ENCODE measurements at places on chromosomes 6 and 20.

DNA sequence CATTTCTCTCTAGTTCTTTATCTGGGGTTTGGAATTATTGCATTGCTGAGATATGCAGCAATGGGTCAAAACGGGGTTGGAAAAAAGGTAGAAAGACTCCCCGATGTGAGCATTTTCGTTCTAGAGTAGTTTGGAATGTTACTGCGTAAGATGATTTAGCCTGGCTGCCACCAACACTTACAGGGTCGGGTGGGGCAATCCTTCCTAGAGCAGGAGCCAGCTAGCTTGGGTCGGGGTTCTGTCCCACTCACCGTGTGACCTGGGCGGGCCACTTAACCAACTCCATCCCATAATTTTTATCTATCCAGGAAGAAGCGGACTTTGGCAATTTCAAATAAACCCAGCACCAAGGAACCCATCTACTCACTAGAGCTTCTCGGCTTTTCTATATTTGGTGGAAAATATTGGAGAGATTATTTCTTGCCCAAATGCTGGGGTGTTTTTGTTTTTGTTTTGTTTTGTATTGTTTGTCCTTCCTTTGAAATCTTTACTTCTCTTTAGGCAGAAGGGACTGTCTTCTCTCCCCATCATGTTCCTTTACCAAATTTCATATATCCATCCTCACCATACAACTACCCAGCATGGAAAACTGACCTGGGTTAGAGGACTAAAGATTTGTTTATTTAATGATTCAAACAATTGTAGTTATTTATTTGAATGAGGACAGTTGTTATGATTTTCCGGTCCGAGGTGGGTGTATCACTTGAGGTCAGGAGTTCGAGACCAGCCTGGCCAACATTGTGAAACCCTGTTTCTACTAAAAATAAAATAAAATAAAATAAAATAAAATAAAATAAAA, 72.4 kb downstream of the GPX5 start:
- DNase-seq, result no peak

GRCh38 chr6:82893889-82894652, 171.6 kb downstream of the UBE3D start:
- no peak for DNase-seq

DNA sequence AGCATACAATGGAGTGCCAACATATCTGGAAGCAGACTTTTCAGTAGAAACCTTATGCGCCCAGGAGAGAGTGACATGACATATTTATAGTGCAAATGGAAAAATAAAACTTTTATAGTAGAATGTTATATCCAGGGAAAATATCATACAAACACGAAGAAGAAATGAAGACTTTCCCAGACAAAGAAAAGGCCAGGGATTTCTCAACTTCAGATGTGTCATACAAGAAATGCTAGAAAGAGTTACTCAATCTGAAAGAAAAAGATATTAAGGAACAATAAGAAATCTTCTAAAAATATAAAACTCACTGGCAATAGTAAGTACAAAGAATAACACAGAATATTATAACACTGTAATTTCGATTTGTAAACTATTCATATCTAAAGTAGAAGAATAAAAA, 1269.3 kb downstream of the GRIK2 start:
- no peak for DNase-seq

DNA sequence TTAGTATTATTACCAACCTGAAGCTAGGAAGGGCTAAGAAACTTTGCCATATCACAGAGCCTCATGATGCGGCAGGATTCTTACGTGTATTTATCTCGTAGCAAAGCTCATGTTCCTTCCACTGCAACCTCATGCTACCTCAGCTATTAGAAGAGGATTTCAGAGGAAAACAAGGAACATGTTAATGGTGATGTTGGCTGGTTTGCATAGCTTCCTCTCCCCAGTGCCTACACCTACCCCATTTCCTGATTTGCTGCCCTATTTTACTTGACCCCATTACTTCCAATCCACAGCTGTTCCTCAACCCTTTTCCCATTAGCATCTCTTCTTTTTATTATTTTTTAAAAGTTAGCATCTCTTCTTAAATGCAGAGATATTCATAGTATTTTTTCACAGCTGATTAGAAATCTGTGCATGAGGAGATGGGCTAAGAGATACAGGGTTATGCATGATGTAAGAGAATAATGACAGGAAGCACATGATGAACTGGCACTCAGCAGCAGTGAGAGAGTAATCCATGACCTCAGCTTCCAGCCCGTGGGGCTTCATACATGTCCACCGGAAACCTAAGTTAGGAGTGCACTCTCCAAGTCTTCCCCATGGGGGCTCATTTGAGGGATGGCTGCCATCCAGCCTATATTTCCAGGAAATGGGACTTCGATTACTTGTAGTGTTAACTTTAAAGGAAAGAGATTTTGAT, 106.1 kb upstream of the ASF1A start:
- DNase-seq, result peak; percentile 49

DNA sequence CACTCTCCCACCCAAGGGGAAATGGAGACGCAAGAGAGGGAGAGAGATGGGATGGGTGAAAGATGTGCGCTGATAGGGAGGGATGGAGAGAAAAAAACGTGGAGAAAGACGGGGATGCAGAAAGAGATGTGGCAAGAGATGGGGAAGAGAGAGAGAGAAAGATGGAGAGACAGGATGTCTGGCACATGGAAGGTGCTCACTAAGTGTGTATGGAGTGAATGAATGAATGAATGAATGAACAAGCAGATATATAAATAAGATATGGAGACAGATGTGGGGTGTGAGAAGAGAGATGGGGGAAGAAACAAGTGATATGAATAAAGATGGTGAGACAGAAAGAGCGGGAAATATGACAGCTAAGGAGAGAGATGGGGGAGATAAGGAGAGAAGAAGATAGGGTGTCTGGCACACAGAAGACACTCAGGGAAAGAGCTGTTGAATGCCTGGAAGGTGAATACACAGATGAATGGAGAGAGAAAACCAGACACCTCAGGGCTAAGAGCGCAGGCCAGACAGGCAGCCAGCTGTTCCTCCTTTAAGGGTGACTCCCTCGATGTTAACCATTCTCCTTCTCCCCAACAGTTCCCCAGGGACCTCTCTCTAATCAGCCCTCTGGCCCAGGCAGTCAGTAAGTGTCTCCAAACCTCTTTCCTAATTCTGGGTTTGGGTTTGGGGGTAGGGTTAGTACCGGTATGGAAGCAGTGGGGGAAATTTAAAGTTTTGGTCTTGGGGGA, 754 bp downstream of the TNF start:
- no peak for DNase-seq

- DNase-seq, result peak; percentile 36
These were observed 383.6 kb downstream of the BCKDHB start for GRCh38 chr6:80489911-80490635.

DNA sequence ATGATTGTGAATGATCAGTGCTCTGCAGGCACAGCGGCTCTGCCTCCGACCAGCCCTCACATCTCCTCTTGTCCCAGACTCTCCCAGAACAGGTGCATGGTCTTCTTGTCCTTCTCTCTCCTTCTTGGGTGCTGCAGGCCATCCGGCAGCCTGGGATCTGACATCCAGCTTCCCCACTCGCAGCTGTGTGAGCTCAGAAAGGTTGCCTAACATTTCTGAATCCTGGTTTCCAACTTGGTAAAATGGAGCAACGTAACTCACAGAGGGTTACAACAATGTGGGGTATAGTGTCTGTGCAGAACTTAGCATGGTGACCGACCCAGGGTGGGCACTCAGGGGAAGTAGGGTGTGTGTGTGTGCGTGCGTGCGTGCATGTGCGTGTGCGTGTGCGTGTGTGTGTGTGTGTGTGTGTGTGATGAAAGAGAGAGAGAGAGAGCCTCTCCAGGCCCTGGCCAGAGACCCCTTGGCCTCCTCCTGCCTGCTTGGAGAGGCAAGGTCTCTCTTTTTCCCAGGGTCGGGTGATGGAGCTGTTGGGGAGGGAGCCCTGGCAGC, 110.1 kb downstream of the SNX5 start:
- no peak for DNase-seq

Data from skeletal muscle cell (primary cell).